ENCODE measurements at places on chromosomes 11 and 22.

GRCh38 chr22:38029901-38030300 lies 27.3 kb upstream of the PICK1 start:
- no peak for DNase-seq

DNA sequence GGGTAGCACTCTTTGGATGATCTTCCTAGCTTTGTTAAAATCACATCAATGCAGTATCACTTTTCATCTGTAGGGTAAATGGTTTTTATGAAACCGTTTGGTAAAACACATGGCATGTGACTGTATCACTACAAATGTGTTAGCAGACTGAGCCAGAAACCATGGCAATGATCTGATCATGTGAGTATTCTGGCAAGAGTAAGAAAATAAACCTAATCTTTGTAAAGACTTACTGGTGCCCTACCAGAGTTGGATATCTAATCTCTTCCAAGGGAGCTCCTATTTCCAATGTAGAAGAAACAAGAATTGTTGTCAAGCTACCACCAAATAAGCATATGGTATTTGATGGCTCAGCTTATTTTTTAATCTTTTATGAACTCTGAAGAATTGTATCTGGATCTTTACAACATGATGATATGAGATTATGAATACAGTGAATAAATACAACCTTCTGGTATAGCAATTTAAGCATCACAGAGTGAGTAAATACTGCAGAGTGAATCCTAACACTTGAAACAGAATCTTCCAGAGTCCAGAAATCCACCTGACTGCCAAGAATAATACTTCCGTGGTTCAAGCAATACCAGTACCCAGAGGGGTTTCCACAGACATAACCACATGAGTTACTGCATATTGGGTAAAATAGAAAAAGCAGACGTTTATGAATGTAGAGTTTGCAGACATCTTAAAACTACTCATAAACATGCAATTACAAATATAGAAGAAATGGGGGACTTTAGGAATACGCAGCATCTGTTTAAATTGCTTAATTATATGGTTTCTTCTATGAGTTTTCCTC lies 238.8 kb downstream of the TTC28 start:
- no peak for DNase-seq

DNA sequence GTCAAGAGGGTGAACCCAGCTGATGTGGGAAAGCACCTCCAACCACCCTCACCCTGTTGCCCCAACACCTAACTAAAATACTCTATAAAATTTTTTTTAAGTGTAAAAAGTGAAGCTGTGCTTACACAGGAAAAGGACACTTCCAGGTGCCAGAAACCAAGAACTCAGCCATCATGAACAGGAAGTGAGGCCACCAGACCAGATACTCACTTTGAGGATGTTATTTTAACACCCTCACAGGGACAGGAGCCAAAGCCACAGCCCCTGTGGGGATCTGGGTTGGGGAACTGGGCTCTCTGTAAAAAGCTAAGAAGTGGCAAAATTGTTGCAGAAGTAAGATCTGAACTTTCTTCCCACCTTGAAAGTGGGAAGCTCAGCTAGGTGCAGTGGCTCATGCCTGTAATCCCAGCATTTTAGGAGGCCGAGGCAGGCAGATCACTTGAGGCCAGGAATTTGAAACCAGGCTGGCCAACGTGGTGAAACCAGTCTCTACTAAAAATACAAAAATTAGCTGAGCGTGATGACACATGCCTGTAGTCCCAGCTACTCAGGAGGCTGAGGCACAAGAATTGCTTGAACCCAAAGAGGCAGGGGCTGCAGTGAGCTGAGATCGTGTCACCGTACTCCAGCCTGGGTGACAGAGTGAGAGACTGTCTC lies 3.8 kb downstream of the RSPH14 start:
- DNase-seq: no peak

- peak; percentile 28 for DNase-seq
These were observed 19.3 kb downstream of the RFPL1 start for GRCh38 chr22:29457730-29458129.

DNA sequence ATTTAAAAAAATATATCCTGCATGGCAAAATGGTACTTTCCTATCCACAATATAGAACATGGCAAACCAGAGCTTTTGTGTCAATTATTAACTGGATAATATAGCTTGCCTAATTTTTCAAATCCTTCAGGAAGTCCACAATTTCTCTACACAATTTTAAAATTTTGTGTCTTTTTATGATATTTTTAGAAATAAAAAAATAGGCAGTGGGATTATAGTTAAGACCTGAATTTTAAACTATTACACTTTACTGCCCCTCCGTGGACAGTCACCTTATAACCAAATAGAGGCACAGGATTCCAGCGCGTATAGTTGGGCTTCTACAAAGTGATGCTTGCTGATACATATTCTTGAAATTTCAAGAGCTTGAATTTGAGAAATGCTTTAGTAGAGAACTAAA lies 2.1 kb upstream of the DMC1 start:
- DNase-seq: no peak

GRCh38 chr11:80702264-80702663 lies 1261.4 kb upstream of the TENM4 start:
- no peak for DNase-seq

- DNase-seq: peak; percentile 83
These were observed at the start of gene SPECC1L for GRCh38 chr22:24270556-24271385. SPECC1L (plus strand) TSS chr22:24270831; CDS start chr22:24302232, 31,401 bp downstream.
